ENCODE measurements at places on chromosomes 1 and 21. TPM values are rescaled to one million over a fixed set of nuclear protein-coding genes. Genes with fewer than 3 reads are reported as not detected.

WNT2B gene
- 1.8 TPM for total RNA-seq

FALEC gene
- total RNA-seq = 0.92 TPM

DARS2 gene
- total RNA-seq = 19.8 TPM

PGLYRP3 gene
- total RNA-seq = not detected

DDX59 gene
- total RNA-seq = 21.7 TPM

TNN gene
- 0.69 TPM for total RNA-seq

GRIK3 gene
- 47.3 TPM for total RNA-seq

ZMYND12 gene
- 1.6 TPM for total RNA-seq

HSF2BP gene
- total RNA-seq = 2.5 TPM

FAM72C gene
- 1.8 TPM for total RNA-seq

LCE6A gene
- total RNA-seq = not detected

KRTAP13-2 gene
- total RNA-seq = not detected

CFHR1 gene
- 2.5 TPM for total RNA-seq

VWA5B1 gene
- total RNA-seq = 4.8 TPM

GIPC2 gene
- 0.46 TPM for total RNA-seq

TAS1R1 gene
- not detected for total RNA-seq

HSPA13 gene
- 174 TPM for total RNA-seq

IKBKE gene
- 1.6 TPM for total RNA-seq

MAN1C1 gene
- total RNA-seq = 11.1 TPM

ANXA9 gene
- not detected for total RNA-seq

MFAP2 gene
- total RNA-seq = 7.4 TPM

MCOLN3 gene
- total RNA-seq = 0.23 TPM

INTS11 gene
- total RNA-seq = 37.8 TPM

SIM2 gene
- 0.46 TPM for total RNA-seq

OR2T11 gene
- not detected for total RNA-seq

KCNK2 gene
- 34.8 TPM for total RNA-seq

MFN2 gene
- 59.7 TPM for total RNA-seq

KRTAP11-1 gene
- not detected for total RNA-seq

SLC2A5 gene
- total RNA-seq = 2.8 TPM

CBS gene
- total RNA-seq = 51.9 TPM

HMCN1 gene
- total RNA-seq = 4.4 TPM

RGS18 gene
- total RNA-seq = 1.8 TPM

IGSF9 gene
- 3.9 TPM for total RNA-seq

CALML6 gene
- total RNA-seq = not detected

LCE1C gene
- not detected for total RNA-seq

FCRL1 gene
- total RNA-seq = 0.23 TPM

MEGF6 gene
- 5.8 TPM for total RNA-seq

RGS1 gene
- 26.1 TPM for total RNA-seq

SLC30A2 gene
- not detected for total RNA-seq

MX2 gene
- 1.2 TPM for total RNA-seq

SPATA46 gene
- total RNA-seq = not detected

PROX1 gene
- total RNA-seq = 85.6 TPM
